Activated CD4-positive, alpha-beta T cell treated with anti-CD3 and anti-CD28 coated beads, Interleukin-2, amount 10 ng/mL, durations not matched to agents 7 days and 5 days (primary cell): ENCODE measurements at places on chromosomes 2 and 18. TPM values are rescaled to one million over a fixed set of nuclear protein-coding genes. Genes with fewer than 3 reads are reported as not detected.

GRCh38 chr2:234411793-234412192 is 85.1 kb downstream of the ARL4C start:
- H3K4me3 ChIP-seq, result no peak overlapping the region
- H3K27ac ChIP-seq, result no peak overlapping the region
- H3K36me3 ChIP-seq, result peaks cover 23% of the 10 kb centered on the region
- peaks cover 35% of the 10 kb centered on the region for H3K4me1 ChIP-seq

DNA sequence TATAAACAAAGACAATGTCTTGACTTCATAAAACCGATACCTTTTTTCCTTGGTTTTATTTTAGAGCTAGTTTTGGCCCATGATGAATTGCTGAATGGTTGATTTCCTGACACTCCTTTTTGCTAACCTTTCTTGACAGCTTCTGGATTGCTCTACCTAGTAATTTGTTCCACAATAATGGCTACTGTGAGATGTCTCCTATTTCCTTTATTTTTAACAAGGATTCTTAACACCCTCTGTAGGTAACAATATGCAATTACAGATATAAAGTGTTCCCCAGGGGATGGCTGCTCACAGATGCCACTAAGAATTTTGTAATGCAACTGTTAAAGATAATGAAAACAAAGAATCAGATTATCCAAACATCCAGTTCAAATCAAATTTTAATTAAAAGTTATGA is 100.8 kb upstream of the ATP5MC3 start:
- peaks cover 9% of the 10 kb centered on the region for H3K27me3 ChIP-seq
- no peak overlapping the region for H3K4me3 ChIP-seq
- no peak overlapping the region for H3K27ac ChIP-seq
- DNase-seq, result no peak

The ASB1 gene
- 26.2 TPM for total RNA-seq

- peaks cover 18% of the 10 kb centered on the region for H3K4me1 ChIP-seq
- H3K27me3 ChIP-seq, result no peaks in the 10 kb centered on the region
- no peak overlapping the region for H3K4me3 ChIP-seq
- H3K36me3 ChIP-seq, result peaks cover 1% of the 10 kb centered on the region
These were observed 856.1 kb upstream of the ID2 start for GRCh38 chr2:7825591-7826312.
